Midbrain (tissue), 1 donor: ENCODE measurements at places on chromosomes 2 and 18.

GRCh38 chr2:45353879-45354278, 257.2 kb downstream of the SRBD1 start:
- no peak for DNase-seq

- no peak for DNase-seq
Observed at GRCh38 chr18:69882965-69883668, 64.6 kb downstream of the CD226 start.

- DNase-seq, result no peak
Observed at GRCh38 chr18:9536354-9537152, 61.2 kb downstream of the RALBP1 start.

DNA sequence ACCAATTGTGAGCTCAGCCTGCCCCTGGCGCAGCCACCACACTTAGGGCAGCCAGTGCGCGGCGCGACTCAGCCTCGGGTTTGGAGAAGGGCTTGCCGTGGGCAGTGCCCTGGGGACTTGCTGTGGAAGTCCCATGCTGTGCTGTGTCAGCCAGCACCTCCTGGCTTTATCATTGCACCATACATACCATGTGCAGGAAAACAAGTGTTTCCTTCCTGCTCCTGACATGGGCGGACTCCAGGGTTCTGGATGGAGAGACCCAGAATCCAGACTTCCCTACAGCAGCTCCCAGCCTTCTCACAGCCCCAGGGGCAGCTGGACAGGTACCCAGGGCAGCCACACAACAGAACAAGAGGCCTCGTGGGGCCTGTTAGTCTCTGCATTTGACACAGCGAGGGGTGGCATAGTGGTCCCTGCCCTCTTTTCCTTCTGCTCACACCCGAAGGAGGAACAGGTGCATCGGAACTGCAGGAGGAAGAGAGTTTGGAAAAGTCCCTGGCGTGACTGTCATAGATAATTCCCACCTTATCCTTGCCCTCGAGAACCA, 54.2 kb downstream of the SDC1 start:
- no peak for DNase-seq

- no peak for DNase-seq
Observed at GRCh38 chr2:54380670-54381069, 75.5 kb upstream of the SPTBN1 start.

DNA sequence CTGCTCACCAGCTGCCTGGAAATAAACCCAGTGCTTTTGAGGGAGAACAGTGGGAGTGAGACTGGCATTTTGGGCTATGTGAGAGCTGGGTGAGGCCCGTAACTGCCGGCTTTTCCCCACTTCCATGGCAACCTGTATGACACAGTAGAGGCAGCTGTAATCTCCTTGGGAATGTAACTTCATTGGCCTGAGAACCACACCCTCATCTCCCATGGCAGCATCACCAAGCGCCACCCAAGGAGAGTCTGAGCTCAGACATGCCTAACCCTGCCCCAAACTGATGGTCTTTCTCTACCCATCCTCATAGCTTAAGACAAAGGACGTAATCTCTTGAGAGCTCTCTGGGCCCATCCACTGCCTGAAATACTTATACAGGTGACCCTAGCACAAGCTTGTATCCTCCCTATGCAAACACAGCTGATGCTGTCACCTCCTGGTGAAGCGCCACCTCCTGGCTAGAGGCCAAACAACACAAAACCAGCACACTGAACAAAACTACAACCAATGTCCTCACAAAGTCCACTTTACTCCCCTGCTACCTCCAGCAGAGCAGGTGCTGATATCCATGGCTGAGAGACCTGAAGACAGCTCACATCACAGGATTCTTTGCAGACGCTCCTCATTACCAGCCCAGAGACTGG, 763.4 kb upstream of the NRXN1 start:
- no peak for DNase-seq
